HuH-7.5 (cell line): ENCODE measurements at places on chromosomes 4 and X.

DNA sequence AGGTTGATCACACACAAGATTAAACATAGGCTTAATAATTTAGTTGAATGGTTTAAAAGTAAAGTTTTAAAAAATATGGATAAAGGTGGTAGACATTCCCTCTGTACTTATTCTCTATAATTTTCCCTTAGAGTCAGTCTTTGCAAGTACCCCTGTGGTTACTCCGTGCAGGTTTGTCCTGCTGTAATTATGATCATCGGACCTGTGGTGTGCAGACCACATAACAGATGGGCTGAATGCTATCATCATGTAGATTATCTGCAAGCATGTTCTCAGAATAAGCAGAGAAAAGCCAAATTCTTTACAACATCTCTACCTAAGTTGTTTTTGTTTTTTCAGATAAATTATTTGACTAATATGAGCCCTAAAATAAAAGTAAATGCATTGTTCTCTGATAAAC, 146.8 kb downstream of the FSTL5 start:
- DNase-seq, result no peak

DNA sequence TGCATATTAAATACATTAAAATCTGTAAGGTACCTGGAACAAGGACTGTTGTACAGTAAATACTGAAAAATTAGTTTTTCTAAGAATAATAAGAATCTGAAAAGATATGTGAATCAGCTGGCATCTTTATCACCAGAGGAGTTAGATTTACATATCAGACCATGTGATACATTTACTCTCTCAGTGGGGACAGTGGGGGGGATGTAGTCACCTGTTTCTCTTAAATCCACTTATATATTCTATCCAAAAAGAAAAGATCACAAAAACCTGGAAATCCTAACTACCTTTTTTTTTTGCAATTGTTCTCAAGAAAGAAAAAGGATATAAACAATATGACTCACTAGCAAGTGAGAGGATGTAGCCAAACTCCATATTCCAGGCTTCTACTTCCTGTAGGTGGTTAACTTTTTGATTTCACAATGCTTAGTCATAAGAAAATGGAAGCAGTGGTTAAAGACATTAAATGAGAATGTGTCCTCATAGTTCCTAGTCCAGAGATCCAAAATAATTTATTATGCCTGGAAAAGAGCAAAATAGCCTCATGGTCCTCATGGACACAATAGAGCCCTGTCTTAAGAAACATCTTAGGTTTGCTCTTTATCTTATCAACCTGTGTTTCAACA, 22.5 kb upstream of the MYOZ2 start:
- no peak for DNase-seq

DNA sequence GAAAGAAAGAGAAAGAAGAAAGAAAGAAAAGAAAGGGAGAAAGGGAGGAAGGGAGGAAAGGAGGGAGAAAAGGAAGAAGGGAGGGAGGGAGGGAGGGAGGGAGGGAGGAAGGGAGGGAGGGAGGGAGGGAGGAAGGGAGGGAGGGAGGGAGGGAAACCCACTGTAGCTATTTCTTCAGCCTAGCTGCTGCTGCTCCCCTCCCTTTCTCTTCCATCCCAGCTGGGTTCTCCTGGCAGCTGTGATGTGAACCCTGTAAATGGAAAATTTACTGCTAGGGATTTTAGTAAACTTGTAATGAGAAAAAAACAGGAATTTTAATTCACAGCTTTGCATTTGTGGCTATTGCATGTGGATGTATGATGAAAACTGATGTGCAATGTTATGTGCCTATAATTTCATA, 8.0 kb downstream of the NR0B1 start:
- DNase-seq, result no peak

DNA sequence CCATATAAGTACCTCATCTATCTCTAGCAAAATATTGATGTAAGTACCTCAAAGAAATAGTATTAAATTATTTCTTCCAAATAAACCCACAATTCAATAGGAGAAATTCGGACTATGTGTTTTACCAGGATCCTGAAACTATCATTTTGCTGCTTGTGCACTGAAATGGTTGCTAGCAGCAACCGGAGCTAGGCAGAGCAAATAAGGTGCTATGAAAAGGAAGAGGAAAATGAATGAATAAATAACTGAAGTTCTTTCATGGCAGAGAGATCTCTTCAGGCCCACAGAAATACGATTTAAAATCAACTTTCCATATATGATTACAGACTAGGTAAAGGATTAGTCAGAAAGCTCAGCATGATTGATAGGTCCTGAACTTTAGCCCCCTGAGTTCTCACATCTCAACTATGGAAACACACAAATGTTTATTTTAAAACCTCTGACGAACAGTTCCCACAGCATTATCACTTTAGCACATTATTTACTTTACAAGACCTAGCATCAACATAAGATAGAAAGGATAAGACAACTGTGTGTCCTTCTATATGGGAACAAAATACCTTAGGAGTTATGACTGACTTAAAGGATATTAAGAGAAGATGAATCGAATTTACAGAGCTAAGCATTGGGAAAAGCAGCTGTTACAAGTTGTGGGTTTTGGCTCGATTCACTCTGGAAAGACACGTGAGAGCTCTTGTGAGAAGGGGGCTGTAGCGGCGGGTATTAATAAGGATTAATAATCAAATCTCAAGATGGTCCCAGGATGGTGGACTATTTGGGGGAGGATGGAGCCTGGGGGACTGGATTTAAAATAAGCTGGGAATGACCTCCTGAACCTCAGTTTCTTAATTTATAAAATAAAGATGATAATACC, 104.3 kb downstream of the CORIN start:
- DNase-seq, result peak; percentile 14

- no peak for DNase-seq
These were observed 41.4 kb downstream of the JADE3 start for GRCh38 chrX:46953597-46953996.

DNA sequence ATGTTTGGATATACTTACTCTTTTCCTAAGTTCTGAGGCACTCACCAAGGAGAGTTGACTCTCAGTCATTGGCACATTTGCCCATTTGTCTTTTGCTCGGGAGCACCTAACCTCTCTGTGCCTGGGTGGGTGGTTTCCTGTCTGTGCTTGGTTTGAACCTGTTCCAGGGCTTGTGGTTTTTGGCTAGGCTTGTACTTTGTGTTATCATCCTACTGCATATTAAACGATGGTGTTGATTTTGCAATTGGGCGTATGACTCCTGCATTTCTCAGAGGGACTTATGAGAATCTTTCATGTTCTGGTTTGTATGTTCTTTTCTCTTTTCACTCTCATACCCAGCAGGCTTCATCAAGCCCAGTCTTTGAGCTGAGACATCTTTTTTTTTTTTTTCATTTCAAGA, 161.7 kb downstream of the BTC start:
- DNase-seq, result no peak

DNA sequence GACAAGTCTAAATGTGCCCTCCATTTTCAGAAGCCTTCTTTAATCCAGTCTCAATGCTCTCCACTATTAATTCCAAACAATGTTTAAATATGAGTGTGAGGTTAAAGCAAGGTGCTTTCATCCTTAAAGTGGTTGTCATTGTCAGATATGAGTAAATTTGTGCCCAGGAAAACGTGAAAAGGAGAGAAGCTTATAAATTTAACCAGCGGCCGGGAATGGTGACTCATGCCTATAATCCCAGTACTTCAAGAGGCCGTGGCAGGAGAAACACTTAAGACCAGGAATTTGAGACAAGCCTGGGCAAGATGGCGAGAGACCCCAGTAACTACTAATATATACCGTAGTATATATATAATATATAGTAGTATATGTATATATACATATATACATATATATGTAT, 270.0 kb downstream of the ARHGAP24 start:
- no peak for DNase-seq

DNA sequence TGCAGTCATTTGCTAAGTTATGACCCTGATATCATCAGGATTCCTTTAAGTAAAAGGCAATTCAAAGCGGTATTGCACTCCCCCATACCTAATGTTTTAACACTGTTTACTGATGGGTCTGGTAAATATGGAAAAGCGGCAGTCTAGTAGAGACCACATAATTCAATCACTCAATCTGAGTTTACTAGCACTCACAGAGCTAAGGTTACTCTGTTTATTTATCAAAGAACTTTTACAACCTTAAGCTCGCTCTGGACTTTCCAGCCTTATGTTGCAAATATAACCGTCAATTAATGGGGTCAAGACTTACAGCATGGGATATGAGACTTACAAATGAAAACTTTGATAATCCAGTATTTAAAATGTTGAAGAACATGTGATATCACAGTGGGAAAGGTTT, 124.5 kb upstream of the ZCCHC13 start:
- no peak for DNase-seq

GRCh38 chr4:155966731-155967395, 13.2 kb upstream of the CTSO start:
- DNase-seq, result no peak

DNA sequence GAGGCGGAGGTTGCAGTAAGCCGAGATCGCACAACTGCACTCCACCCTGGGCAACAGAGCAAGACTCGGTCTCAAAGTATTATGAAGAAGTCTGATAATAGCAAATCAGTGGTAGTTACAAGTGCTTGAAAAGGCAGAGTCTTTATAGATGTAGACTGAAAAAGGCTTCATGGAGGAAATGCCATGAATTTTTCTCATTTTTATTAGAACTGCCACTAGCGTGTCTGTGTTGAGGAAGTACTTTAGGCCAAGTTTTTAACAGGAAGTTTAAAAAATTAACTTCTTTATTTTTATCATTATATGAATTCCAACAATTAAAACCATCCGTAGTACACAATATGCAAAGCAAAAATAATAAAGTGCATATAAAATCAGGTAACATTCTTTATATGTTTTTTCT, 32.8 kb upstream of the IL13RA1 start:
- no peak for DNase-seq

GRCh38 chr4:39987485-39987884, 9.8 kb upstream of the PDS5A start:
- DNase-seq, result no peak

DNA sequence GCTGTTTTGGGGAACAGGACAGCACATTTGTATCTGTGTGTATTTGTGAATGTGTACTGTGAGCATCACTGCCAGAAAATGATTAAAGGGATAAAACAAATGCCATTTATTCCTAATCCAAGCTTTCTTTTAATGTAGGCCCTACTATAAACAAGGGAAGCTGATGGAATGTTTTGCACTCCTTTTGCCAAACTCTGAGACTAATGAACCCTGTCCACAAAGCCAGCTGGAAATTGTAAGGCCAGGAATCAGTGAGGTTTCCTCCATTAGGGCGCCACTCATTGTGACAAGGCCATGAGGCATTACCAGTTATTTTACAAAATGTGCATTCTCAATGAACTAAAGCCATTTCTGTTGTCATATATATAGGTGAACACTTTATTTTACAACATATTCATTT, 163.0 kb upstream of the NAP1L5 start:
- DNase-seq, result no peak

- DNase-seq, result no peak
These were observed 124.2 kb upstream of the NRK start for GRCh38 chrX:105697984-105698781.

DNA sequence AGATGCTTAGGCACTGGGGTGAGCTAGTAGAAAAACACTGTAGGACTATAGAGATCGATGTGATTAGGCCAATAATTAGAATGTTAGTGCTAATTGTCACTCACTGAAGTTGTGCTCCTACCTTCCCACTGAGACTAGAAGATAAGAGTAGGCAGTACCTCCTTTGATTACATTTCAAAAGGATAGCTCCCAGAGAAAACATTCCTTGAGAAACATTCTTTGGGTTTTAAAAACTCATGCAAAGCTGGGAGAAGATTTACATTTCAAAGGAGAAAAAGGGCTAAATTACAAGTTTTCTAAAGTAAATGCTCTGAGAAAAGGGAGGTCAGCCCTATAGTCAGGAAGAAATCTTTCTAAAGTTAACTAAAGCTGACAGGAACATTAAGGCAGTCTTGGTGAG, 860.3 kb upstream of the NDST4 start:
- DNase-seq, result no peak

DNA sequence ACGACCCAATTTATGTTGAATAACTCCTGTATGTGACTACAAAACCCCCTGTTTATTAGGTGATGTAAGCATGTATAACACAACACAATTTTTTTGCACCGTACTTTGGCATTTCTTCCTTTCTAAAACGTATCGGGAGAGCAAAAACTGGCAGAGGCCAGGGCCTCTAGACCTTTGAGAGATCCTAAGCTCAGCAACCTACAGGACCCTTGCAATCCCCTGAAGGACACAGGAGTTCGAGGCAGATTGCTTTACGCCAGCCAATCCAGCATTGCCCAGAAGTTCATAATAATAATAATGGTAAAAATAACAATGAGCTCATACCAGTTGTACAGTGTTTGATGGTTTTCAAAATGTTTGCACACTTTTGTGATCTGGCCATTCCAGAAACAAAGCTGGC, 7.7 kb downstream of the NKX3-2 start:
- peak; percentile 21 for DNase-seq

DNA sequence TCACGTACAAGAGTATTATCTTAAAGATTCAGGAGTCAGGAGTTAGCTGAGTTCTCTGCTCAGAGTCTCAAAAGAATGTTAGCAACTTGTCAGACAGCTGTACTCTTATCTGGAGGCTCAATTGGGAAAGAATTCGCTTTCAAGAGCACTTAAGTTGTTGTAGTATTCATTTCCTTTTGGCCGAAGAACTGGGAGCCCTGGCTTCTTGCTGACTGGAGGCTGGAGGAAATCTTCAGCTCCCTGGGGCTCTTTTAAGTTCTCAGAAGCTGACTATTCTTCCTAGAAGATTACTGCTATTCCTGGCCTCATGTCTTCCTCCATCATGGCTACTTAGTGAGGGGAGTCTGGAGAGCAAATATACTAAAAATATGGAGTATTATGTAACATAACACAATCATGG, 587.2 kb downstream of the EPHA5 start:
- DNase-seq, result no peak
